Skeletal muscle tissue (tissue), 5 donors: ENCODE measurements at places on chromosomes 6 and 20. TPM values are rescaled to one million over a fixed set of nuclear protein-coding genes. Genes with fewer than 3 reads are reported as not detected.

Gene BHLHE23
- not detected for total RNA-seq

Gene SENP6
- 91.3 TPM for total RNA-seq

Gene ARFGAP1
- total RNA-seq: 31.8 TPM

Gene RNF217
- 27.1 TPM for total RNA-seq

Gene APCDD1L
- 4.2 TPM for total RNA-seq

Gene ASIP
- 1.0 TPM for total RNA-seq

Gene CDC5L
- total RNA-seq: 19.3 TPM

Gene CRISP3
- total RNA-seq: not detected

Gene VGLL2
- 17.7 TPM for total RNA-seq

Gene KIAA1755
- total RNA-seq: 3.7 TPM

Gene LY6G6F
- total RNA-seq: not detected

Gene GNMT
- not detected for total RNA-seq

Gene ZSCAN9
- total RNA-seq: 18.8 TPM

Gene PRND
- 25.6 TPM for total RNA-seq

Gene BMP7
- total RNA-seq: 3.7 TPM

Gene SOX18
- 3.7 TPM for total RNA-seq

Gene IRF4
- total RNA-seq: 3.1 TPM

Gene TFAP2A
- total RNA-seq: not detected

Gene HLA-DRA
- 54.3 TPM for total RNA-seq
